Pulmonary artery endothelial cell (primary cell): ENCODE measurements at places on chromosomes 11 and 22.
A peak's percentile ranks its signal among the peaks of the same experiment; 100 is the strongest.

- no peak for DNase-seq
These were observed 426 bp downstream of the LZTR1 start for GRCh38 chr22:20982563-20982882.

GRCh38 chr11:116513894-116514293 is 258.9 kb downstream of the BUD13 start:
- peak; percentile 24 for DNase-seq

DNA sequence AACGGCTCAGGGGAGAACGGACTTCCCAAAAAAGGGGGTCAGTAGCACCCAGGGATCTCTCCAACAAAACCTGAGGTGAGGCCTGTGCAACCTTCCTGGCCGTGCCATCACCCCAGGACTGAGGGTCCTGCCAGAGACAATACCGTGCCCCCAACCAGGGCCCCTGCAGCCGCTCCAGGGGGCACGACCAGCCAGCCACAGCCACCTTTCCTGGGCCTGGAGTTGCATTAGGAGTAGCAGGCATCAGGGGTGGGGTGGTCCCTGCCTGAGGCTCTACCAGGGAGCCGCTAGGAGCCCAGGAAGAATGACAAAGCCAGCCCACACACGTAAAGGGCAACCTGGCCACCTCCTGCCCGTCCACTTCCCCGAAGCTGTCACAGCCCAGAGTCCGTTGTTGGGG is 137.8 kb downstream of the BRD1 start:
- no peak for DNase-seq

DNA sequence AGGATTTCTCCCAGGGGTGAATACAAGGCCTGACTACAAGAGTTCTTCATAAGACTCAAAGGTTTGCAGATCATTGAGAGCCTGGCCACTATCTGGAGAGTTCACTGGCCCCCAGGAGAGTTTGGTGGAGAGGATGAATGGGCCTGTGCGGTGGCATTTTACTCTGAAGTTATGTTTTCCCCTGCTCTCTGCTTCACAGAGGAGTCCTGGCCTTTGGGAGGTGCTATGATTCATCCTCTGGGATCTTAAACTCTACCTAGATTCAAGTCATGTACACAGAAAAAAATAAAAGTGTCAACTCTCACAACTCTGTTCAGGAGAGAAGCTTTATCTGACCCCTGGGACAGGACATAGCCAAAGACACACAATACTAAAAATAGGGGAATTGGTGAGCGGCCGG is 159.1 kb upstream of the CARD18 start:
- DNase-seq: no peak

GRCh38 chr11:12840871-12841660 is 166.8 kb downstream of the TEAD1 start:
- no peak for DNase-seq
